ENCODE measurements at places on chromosomes 6 and 20. TPM values are rescaled to one million over a fixed set of nuclear protein-coding genes. Genes with fewer than 3 reads are reported as not detected.

The DSP gene
- not detected for total RNA-seq

The CDH26 gene
- not detected for total RNA-seq

The FNDC11 gene
- 1.7 TPM for total RNA-seq

The RIPK1 gene
- 11.8 TPM for total RNA-seq

The TRAPPC3L gene
- total RNA-seq = not detected

The IP6K3 gene
- 2.7 TPM for total RNA-seq

The ECT2L gene
- total RNA-seq = not detected

The CNBD2 gene
- 2.0 TPM for total RNA-seq

The HLA-DQB1 gene
- total RNA-seq = not detected

The GFOD1 gene
- 1.7 TPM for total RNA-seq

The RSPO4 gene
- not detected for total RNA-seq

The PRR18 gene
- not detected for total RNA-seq

The HLA-DMB gene
- not detected for total RNA-seq

The TMEM239 gene
- under 0.01 TPM for total RNA-seq

The SPEF1 gene
- 4.6 TPM for total RNA-seq

The PM20D2 gene
- total RNA-seq = 6.6 TPM

All from myometrial cell (primary cell).